KG1 (cell line): ENCODE measurements at places on chromosomes 11 and 22.
A peak's percentile ranks its signal among the peaks of the same experiment; 100 is the strongest.

DNA sequence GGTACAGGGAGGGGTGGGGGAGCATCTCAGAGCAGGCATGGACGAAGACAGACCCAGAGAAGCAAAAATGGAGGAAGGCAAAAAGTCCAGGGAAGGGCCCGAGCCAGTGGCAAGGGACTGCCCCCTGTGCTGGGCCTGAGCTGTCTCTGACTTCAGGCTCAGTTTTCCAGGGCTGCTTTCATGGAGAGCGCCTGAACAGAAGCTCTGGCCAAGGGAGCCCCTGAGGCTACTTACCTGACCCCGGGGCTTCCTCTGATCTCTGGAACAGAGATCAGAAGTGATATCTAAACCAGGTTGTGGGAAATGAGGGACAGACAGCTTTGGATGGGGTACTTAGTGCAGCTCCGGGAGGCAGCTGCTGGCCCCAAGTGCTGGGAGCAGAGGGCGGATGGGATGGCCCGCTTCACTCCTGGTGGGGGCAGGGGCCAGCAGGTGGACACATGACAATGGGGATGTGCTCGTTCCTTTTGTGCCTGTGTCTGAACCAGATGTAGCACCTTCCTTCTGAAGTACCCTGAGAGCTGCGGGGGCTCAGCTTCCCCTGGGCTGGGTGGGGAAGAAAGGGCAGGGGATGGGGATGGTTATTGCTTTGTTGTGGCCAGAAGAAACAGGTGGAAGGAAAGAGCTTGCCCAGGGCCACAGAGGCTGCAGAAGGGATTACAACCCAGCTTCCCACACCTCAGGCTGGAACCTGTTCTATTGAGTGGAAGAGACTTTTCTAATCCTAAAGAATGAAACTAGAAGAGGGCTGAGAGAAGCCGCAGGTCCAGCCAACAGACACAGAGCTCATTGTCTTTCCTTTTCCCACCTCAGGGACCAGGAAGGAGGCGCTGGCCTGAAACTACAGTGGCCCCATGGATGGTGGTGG lies 5.7 kb downstream of the LRRC10B start:
- no peak for DNase-seq

DNA sequence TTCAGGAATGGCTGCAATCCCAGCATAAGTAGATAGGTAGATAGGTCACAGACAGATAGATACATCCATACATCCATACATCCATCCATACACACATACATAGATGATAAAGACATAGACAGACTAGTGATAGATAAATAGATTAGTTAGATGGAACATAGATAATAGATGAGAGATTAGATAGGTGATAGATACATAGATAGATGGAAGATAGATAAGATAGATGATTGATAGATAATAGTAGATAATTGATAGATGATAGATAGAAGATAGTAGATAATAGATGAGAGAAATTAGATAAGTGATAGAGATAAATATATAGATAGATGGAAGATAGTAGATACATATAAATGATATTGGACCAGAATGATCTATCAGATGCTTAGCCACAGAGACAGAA lies 28.3 kb upstream of the LRRC55 start:
- no peak for DNase-seq

GRCh38 chr11:19241260-19242178 lies 774 bp upstream of the E2F8 start:
- DNase-seq, result no peak

DNA sequence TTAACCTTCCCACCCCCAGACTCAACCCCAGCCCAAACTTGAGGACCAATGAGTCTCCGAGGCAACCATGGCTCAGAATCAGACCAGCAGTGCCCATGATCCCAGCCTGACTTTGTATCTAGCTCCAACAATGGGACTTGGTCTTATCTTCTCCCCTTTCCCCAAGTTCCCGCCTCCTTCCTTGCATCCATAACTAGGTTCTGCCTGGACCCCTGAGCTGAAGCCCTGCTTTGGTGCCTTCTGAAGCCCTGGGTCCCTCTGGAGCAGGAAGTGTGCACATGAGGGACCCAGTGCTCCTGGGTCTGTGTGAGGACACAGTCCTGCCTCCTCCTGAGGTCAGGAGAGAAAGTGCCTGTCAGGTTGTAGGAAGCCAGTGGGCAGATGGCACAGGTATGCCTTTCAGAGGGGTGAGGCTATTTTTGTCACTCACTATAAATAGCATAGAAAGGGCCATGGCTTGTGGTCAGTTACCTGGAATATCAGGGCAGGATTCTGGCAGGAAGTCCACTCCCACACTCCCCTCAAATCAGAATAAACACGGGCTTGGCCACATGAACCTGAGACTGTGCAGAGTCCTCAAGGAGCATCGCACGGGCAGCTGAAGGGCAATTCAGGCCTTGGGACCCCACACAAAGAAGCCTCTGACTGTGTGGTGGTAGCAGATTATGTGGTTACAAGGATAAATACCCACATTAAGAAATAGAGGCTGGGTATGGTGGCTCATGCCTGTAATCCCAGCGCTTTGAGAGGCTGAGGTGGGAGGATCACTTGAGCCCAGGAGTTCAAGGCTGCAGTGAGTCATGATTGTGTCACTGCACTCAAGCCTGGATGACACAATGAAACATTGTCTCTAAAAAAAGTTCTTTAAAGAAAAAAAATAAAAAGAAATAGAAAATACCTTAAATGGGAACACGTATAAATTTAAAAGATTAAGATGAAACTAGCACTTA lies 27.4 kb downstream of the RCN1 start:
- no peak for DNase-seq

GRCh38 chr11:122820158-122820557 lies 18.1 kb upstream of the CRTAM start:
- no peak for DNase-seq

- no peak for DNase-seq
These were observed 483.0 kb downstream of the BRD1 start for GRCh38 chr22:49344656-49345055.

DNA sequence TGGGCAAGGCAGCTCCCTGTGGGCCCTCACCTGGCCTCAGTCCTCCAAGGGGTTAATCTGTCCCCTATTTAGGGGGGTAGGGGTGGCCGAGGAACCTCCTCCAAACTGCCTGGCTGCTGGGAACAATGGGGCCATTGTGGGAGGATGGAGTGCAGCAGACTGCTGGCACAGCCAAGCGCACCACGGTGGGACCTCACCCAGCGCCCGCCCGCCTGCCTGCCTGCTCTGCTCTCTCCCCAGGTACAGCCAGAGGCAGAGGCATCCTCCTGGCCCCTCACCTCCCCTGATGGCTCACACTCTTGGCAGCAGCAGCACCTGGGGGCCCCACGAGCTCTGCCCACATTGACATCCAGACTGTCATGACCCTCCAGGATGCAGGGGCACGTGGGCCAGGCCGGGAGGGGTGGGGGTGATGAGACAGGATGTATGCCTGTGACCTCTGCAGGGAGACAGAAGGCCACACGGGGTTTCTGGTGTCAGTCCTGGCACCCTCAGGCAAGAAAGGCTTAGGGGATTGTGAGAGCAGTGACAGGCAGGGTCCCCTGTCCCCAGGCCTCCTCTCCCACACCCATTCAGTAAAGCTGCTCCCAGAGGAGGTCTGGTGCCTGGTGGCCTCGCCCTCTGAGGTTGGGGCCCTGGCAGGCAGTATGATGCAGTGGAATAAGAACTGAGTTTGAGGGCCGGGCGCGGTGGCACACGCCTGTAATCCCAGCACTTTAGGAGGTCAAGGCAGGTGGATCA lies 11.4 kb downstream of the BCL9L start:
- DNase-seq, result no peak

DNA sequence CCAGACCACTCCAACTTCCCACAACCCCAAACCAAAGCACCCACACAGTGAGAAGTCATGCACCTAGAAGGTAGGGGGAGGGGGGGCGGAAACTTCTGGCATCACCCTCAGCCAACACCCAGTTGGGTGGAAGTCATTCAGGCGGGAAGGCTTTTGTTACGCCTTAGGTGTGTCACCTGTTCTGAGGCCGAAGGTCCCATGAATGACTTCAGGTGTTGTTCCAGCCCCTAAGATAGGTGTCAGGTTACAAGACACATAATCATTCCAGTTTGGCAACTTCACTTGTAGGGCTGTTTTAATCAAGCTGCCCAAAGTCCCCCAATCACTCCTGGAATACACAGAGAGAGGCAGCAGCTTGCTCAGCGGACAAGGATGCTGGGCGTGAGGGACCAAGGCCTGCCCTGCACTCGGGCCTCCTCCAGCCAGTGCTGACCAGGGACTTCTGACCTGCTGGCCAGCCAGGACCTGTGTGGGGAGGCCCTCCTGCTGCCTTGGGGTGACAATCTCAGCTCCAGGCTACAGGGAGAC lies at the start of gene TMPRSS4:
TSS of gene TMPRSS4 (plus strand) at position 325 of the 528 bp plus-strand sequence. CDS start 225 bp downstream, outside the sequence.
- no peak for DNase-seq

DNA sequence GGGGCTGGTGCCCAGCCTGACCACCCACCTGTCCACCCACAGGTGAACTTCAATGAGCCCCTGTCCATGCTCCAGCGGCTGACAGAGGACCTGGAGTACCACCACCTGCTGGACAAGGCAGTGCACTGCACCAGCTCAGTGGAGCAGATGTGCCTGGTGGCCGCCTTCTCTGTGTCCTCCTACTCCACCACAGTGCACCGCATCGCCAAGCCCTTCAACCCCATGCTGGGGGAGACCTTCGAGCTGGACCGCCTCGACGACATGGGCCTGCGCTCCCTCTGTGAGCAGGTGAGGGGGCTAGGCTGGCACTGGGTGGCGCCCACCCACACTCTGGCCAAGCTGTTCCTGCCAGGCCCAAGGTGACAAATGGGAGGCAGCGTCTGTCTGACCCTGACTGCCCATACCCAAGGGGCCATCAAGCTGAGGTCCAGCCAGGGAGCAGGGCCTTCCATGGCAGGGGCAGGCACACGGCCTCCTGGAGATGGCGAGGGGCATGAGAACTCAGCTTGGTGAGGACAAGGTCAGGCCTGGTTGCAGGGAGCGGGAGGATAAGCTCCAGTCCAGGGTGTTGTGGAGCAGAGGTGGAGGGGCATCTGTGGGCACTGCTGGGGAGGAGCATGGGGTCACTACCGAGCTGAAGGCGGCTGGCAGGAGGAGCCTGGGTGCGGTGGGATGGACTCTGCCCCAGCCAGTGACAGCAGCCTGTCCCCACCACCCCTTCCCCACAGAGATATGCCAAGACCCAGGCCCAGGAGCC lies 77.7 kb downstream of the MORC2 start:
- DNase-seq, result no peak

DNA sequence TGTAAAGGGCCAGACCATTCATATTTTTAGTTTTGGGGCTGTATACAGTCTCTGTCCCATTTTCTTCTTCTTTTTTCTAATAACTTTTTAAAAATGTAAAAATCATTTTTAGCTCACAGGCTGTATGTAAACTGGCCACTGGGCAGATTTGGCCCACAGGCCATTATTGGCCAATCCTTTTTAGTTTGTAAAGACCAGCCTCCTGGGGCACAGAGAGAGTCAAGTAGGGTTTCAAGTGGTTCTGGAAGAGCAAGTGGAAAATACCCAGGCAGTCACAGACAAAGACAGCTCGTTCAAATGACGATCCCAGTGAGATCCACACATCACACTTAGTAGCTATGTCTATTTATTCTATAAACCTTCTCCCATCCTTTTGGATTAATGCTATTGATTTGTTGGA lies 150.2 kb upstream of the ARHGAP20 start:
- no peak for DNase-seq

- DNase-seq, result peak; percentile 42
These were observed 10.7 kb downstream of the SMIM38 start for GRCh38 chr11:69166218-69167115.

GRCh38 chr11:114281388-114281956 lies 14.7 kb upstream of the NNMT start:
- no peak for DNase-seq

DNA sequence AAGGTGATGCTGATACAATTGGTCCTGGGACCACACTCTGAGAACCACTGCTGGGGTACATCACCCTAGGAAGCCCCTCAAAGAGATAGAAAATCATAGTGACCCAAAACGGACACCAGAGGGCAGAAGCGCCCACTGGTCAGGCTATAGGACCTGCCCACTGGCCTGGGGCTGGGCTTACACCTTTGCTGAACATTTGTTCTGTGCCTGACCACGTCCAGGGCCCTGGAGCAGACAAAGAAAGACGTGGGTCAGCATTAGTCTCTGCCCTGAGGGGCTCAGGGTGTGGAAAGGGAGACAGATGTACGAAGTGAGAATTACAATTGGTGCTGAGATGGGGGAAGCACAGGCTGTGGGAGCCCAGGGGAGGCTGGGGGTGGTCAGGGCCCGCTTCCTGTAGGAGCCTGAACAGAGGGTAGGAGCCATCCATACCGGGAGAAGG lies 14.4 kb upstream of the SERPINH1 start:
- no peak for DNase-seq

- DNase-seq, result no peak
These were observed 3.7 kb upstream of the MS4A2 start for GRCh38 chr11:60084631-60085273.

- DNase-seq, result no peak
These were observed 76.4 kb upstream of the PPARA start for GRCh38 chr22:46073683-46074504.

- no peak for DNase-seq
These were observed 1.2 kb upstream of the SLN start for GRCh38 chr11:107713009-107713408.

- DNase-seq, result no peak
These were observed 13.9 kb upstream of the RASSF10 start for GRCh38 chr11:12995188-12995587.

DNA sequence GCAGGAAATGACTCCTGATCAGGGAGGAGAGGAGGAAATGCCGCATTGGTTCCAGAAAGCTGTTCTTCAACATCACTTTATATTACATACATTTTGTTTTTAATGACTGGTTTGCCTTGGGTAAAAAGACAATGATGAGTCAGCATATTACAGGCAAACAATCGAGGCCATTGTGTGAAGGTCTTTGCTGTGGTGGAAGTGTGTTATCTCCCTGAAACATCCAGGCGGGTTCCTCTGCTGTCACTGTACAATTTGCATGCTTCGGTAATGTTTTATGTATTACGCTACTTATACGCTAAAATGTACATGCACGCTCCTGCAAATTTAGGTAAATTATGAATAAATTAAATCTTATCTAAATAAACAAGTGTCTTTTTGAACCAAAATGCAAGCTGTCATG lies 161.1 kb downstream of the KIRREL3 start:
- DNase-seq, result no peak

GRCh38 chr11:33387581-33387980 lies 130.4 kb downstream of the HIPK3 start:
- no peak for DNase-seq

DNA sequence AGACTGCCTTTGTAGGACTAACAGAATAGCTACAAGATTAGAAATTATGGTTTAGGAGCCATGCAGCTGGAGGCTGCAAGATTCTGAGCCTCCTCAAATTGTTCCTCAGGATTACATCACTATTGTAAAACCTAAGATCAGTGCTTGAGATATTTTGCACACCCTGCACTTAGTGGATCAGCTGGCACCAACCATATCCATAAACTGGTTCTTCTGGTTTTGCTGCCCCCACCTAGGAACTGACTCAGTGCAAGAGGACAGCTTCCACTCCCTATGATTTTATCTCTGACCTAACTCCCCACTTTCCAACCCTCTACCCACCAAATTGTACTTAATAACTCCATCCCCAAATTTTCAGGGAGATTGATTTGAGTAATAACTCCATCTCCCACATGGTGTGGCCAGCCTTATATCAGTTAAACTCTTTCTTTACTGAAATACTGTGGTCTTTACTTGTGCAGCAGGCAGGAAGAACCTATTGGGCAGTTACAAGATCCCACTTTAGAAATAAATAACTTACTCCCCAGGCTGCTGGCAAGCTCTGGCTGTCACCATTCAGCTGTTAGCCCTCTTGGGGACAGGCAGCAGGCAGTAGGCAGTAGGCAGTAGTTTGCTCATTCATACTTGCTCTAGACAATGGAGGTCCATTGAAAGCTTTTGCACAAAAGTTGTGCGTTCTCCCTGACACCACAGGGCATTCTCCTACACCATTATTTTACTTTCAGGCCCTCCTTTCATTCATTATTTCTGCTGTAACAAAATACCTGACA lies 119.0 kb downstream of the SLC17A6 start:
- no peak for DNase-seq
